Muscle of back (tissue), 13 donors: ENCODE measurements at places on chromosomes 2 and 18. TPM values are rescaled to one million over a fixed set of nuclear protein-coding genes. Genes with fewer than 3 reads are reported as not detected.

- peak; percentile 56 for DNase-seq
Measured at GRCh38 chr2:196234672-196235071, 63.3 kb upstream of the STK17B start.

Gene COLEC12
- 71.9 TPM for polyA plus RNA-seq

- no peak for DNase-seq
Measured at GRCh38 chr18:70243131-70243929, 37.8 kb upstream of the RTTN start.

Gene MRPS9
- polyA plus RNA-seq = 33.1 TPM

Gene CCDC178
- 0.43 TPM for polyA plus RNA-seq

Gene MROH2A
- polyA plus RNA-seq = not detected

DNA sequence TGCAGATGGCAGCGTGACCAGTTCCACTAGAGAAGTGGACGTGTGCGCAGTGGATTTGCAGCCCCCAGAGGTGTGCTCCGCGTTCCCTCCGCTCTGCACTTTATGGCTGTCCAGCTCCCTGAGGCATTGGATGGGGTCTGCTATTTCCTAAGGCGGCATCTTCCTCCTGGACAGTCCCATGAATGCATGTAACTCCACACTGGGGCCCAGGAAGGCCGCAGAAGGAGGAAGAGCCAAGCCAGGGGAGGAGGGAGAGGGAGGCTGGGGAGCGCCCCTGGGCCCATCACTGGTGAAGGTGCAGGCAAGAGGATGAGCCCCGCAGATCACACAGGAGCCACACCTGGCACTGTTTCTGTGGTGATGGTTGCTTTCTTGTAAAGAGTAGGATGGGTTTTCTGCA is 99.1 kb downstream of the PTGR3 start:
- no peak for DNase-seq

DNA sequence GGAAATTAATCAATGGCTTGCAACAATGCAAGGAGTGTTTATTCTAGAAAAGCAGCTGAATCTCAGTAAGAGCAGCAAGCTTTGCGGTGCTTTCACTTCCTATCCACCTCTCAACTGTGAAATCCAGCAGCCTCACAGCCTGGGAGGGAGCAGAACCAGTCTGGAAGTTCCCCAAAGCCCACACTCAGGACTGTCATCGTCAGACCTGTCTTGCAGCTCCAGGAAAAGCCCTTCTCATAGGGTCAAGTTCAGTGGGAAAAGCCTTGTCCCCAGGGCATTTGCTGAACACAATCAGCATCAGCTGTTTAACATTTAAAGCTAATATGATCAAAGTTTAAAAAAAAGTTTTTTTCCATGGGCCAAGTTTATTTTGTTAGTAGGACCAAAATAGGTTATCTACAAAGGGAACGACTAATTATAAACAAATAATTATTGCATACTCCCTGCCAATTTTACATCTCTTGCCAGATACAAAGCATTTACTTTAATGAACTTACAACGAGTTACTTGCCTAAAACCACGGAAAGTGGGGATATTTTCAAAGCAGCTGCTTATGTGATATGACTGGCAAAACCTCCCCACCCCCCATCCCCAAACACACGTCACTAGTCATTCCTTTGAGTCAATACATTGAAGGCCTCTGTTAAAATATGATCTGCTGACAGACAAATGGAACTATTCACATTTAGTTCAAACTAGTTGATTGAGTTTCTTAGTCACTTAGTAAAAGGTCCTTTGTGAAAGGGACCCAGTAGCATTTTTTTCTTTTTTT is 36.8 kb downstream of the PARD6G start:
- no peak for DNase-seq

DNA sequence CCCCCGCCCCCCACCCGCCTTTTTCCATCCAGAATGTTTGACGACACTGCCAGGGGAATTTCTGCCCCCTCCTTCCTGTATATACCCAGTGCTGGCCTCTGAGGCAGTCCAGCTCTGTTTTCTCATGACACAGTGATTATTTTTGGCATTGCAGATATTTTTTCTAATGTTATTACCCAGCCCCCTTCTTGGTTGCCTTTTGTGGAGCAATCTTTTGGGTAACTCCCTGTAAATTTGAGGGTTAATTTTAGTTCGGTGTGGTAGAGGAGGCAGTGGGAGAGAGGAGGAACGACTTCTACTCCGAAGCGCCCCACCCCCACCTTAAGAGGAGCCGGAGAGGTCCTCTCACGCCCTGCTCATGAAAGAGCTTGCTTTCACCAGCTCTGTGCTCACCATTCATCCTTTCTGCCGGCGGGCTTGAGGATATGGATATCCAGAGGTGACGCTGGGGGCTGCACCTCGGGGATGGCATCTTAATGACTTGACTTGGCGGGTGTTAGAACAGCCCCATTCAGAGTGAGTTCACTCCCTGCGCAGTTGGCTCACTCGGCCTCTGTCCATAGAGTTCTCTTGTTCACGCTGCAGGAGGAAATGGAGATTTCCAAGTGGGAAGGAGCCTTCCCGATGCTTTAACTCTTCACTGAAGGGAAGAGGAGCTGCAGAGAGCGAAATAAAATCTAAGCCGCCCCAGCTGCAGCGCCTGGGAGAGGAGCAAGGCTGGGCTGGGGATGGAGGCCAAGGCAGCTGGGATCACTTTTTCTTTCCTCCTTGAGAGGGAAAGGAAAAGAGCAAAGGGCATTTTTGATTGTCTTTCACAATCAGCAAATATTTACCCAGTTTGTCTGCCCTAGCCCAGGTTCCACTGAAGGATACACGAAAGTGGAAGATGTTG is 38.4 kb downstream of the EPAS1 start:
- DNase-seq = peak; percentile 83

DNA sequence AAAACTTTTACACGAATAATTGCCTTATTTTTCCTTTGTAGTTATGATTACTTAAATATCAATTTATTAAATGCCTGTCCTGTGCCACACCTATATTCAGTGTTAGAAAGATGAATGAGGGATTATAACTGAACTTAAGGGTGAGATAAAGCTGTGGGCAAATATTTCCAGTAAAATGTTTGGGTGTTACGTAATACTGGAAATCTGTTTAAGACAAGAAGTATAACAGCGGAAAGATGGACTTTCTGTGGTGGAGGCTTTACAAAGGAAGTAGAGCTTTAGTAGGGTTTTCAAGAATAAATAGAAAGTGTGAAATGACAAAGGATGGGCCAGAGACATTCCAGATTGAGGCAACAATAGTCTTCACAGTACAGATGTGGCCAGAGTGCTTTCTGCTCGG is 927.0 kb downstream of the DPP10 start:
- no peak for DNase-seq

GRCh38 chr2:39666491-39667101 is 879 bp downstream of the TMEM178A start:
- DNase-seq = peak; percentile 51

Gene IL1B
- polyA plus RNA-seq = 4.9 TPM

Gene CGREF1
- 2.7 TPM for polyA plus RNA-seq

Gene LOXHD1
- 1.1 TPM for polyA plus RNA-seq

GRCh38 chr2:134132490-134132857 is 121.4 kb upstream of the MGAT5 start:
- no peak for DNase-seq

DNA sequence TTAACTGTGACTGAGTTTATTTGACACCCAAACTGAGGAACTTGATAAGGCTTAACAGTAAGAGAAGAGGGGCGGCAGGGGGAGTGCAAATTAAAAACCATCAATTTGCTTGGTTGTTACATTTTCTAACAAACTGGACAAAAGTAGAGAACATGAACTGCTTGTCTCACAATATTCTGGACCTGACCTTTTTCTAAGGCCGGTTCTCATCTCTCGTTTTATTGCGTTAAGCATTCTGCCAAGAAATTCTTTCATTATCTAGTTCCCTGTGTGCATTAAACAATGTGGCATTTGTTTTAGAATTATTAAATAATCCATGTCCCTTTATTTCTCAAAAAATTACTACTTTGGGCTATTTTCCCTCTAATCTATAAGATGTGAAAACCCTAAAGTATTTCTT is 565.2 kb upstream of the PKDCC start:
- peak; percentile 41 for DNase-seq

DNA sequence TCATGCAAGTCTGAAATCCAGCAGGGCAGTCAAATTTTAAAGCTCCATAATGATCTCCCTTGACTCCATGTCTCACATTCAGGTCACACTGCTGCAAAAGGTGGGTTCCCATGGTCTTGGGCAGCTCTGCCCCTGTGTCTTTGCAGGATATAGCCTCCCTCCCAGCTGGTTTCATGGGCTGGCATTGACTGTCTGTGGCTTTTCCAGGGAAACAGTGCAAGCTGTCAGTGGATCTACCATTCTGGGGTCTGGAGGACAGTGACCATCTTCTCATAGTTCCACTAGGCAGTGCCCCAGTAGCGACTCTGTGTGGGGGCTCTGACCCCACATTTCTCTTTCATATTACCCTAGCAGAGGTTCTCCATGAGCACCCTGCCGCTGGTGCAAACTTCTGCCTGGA is 220.6 kb upstream of the COPS8 start:
- no peak for DNase-seq

Gene TRIM54
- 51.9 TPM for polyA plus RNA-seq

DNA sequence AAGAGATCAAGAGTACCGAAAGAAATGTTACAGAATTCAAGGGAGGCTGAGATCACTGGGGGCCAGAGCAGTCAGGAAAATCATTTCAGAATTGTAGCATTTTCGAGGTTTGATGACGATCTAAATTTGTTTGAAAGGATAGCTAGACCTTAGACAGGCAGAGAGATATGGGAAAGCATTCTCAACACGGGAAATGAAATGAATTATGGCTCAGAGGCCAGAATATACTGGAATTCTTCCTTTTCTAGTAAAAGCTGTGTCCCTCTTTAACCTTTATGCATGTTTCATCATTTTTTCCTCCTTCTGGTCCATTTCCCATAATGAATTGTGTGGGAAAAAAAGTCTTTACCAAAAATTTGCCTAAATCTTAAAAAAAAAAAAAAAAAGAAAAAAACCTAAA is 78.8 kb downstream of the NABP1 start:
- peak; percentile 42 for DNase-seq

- DNase-seq = no peak
Measured at GRCh38 chr2:14702258-14702657, 69.7 kb downstream of the LRATD1 start.

GRCh38 chr2:10266133-10266620 is 36.5 kb upstream of the HPCAL1 start:
- DNase-seq = no peak

- no peak for DNase-seq
Measured at GRCh38 chr2:48173141-48173540, 266.8 kb upstream of the FBXO11 start.

GRCh38 chr2:108106731-108107130 is 120.4 kb downstream of the SLC5A7 start:
- no peak for DNase-seq

Gene PRSS56
- 1.7 TPM for polyA plus RNA-seq

DNA sequence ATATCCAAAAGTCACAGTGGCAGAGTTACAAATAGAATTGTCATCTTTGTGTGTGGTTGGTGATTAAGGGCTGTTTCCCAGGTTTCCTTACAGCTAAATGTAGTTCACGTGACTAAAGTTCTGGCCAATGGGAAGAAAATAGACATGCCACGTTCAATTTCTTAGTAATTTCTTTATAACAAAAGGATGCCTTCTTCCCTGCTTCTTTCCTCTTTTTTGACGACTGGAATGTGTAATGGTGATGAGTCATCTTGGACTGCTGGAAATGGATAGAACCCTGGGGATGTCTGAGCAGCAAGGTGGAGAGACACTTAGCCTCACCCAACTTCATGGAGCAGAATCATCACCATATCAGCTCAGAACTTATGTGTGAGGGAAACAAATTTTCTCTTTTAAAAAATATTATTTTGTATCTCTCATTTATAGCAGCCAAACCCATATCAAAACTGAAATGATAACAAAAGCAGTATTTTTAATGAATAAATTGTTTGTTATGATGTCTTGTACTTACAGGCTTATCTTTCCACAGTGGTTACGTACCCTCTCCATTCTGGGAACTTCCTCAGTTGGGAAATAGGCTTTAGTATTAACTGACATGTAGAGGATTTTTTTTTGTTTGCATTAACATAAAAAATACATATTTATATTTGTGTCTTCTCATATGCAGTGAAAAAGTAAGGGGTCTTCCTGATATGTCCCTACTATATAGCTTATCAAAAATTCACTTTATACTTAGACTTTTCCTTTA is 91.1 kb upstream of the CDH2 start:
- no peak for DNase-seq

Gene ANKRD44
- polyA plus RNA-seq = 27.0 TPM
